Osteoblast (primary cell): ENCODE measurements at places on chromosomes 6 and 20. TPM values are rescaled to one million over a fixed set of nuclear protein-coding genes. Genes with fewer than 3 reads are reported as not detected.

MRAP2 gene
- 4.1 and 5.1 TPM in 2 replicates for total RNA-seq

OOEP gene
- total RNA-seq = 0.36 and 0.59 TPM in 2 replicates

OR2H2 gene
- total RNA-seq = not detected in 2 replicates

IPCEF1 gene
- 0.36 and 0.88 TPM in 2 replicates for total RNA-seq

SALL4 gene
- total RNA-seq = 3.3 and 3.5 TPM in 2 replicates

FAM209B gene
- total RNA-seq = 0.36 TPM in 1 of 2 replicates, not detected in the other

EPPIN gene
- total RNA-seq = not detected in 2 replicates

CD164 gene
- total RNA-seq = 211 and 222 TPM in 2 replicates

IMPG1 gene
- total RNA-seq = not detected in 2 replicates

IL17A gene
- total RNA-seq = not detected in 2 replicates

SEMG2 gene
- total RNA-seq = not detected in 2 replicates

RNF114 gene
- total RNA-seq = 46.9 and 78.5 TPM in 2 replicates

L3MBTL1 gene
- total RNA-seq = 5.6 and 9.8 TPM in 2 replicates

MAS1 gene
- under 0.01 TPM in 1 of 2 replicates, not detected in the other for total RNA-seq
